ENCODE measurements at places on chromosomes 12 and 14. TPM values are rescaled to one million over a fixed set of nuclear protein-coding genes. Genes with fewer than 3 reads are reported as not detected.

DNA sequence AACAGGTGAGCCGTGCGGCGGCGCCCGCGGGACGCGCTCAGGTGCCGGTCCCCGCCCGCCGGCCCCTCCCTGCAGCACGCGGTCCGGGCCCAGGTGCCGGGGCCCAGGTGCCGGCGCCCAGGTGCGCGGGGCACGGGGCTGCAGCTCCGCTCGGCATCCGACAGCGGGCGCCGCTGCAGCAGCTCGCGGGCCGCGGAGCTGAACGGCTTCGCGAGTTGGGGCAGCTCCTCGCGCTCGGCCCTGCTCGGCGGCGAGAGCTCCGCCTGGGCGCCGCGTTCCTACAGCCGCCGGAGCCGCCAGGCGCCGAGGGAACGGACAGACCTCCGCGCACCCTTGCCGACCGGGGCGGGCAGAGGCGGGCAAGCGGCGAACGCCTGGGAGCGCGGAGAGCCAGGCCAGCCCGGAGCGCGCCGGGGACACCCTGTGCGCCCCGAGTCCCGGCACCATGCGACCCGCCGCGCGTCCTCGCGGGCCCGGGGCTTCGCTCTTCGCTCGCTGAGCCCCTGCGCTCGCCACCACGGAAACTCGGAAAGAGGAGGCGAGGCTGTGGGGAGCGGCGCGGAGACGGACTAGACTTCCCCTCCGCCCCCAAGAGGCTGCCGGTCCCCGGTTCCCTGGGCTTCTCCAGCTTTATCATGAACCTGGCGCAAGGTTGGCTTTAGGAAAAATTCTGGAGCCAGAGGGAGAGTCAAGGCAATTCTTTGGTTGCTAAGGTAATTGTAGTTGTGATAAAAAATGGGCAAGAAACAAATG lies at the start of gene RGS6:
Gene RGS6 (plus strand): TSS at position 201 of the 753 bp plus-strand sequence.
- peak; percentile 98 for ATAC-seq

HSPB8 gene
- 33.8 TPM for total RNA-seq

ACRBP gene
- 0.56 TPM for total RNA-seq

DNA sequence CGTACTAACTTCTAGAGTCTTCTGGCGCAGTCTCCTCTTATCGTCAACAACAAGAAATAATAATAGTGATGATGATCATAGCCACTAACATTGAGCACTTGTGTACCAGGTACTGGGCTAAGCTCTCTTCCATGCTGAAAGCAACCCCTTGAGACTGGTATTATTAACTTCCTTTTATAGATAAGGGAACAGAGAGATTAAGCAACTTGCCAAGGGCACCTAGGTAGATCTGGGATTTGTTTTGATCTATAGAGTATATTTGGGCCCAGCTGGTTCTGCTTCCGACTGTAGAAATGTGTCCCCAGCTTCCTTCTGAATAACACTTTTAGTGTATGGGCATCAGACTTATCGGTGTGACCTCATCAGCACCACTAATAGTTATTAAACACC lies 1.1 kb upstream of the ZNF219 start:
- ATAC-seq: no peak

- peak; percentile 58 for ATAC-seq
These were observed 282.1 kb upstream of the GRIP1 start for GRCh38 chr12:66960704-66961690.

DNA sequence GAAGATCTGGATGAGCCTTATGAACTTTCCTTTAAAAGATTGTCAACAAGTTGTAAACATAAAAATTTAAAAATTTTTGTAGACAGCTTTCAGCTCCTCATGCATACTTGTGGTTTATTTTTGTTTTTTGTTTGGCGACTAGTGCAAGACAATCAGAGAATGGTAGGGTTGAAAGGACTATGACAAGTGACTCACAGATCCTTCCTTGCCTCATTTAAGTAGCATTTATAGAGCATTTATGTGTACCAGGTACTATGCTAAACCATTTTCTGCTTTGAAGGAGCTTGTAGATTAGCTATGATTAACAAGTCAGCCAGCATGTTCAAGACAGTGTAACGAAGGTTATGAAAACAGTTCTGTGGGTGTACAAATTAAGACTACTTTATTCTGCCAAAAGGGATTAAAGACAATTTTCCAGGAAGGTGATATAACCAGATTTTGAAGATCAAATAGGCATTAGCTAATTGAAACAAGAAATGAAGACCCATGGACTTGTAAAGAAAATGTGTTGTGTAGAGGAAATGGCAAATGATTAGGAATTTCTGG lies 122.0 kb downstream of the PCNX1 start:
- ATAC-seq: no peak

- no peak for ATAC-seq
These were observed 255.9 kb upstream of the ARID2 start for GRCh38 chr12:45473636-45474035.

DNA sequence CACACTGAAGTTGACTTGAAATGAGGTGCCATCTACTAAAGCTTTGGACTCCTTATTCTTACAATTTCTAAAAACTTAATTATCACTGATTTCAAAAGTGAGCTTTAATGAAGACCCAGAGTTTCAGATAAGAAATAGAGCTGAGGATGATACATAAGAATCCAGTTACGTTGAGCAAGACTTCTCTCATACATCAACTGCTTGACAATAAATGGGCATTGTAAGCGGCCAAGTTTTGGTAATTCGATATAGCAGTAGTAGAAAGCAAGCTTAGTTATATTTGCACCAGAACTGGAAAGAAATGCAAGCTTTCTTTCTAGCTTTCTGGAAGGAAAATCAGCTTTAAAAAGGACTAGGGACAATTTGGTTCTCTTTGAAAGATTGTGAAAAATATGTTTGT lies 1359.6 kb downstream of the FSCB start:
- ATAC-seq: no peak

GRCh38 chr12:16857456-16857923 lies 251.5 kb upstream of the LMO3 start:
- ATAC-seq: no peak

- ATAC-seq: no peak
These were observed 153.1 kb downstream of the TMTC2 start for GRCh38 chr12:82839796-82840195.

GRCh38 chr12:47359310-47360092 lies 279.7 kb upstream of the AMIGO2 start:
- no peak for ATAC-seq

- ATAC-seq: no peak
These were observed 198.9 kb downstream of the ADGRD1 start for GRCh38 chr12:131152587-131152986.

DNA sequence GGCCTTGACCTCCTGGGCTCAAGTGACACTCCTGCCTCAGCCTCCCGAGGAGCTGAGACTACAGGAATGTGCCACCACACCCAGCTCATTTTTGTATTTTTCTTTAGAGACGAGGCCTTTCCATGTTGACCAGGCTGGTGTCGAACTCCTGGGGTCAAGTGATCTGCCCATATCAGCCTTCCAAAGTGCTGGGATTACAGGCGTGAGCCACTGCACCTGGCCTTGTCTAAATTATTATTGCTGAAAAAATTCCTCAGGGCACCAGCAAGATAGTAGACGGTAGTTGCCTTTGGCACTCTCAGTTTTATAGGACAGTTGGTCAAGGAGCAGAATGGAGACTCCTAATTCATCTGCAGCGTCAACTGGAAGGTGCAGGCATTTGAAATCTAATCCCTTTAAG lies 2.5 kb upstream of the AICDA start:
- ATAC-seq: no peak

CLEC4C gene
- not detected for total RNA-seq
